Omental fat pad (tissue), 4 donors: ENCODE measurements at places on chromosomes 5 and 9. TPM values are rescaled to one million over a fixed set of nuclear protein-coding genes. Genes with fewer than 3 reads are reported as not detected.

GRCh38 chr9:34927061-34927460 is 31.0 kb upstream of the PHF24 start:
- no peak for DNase-seq

DNA sequence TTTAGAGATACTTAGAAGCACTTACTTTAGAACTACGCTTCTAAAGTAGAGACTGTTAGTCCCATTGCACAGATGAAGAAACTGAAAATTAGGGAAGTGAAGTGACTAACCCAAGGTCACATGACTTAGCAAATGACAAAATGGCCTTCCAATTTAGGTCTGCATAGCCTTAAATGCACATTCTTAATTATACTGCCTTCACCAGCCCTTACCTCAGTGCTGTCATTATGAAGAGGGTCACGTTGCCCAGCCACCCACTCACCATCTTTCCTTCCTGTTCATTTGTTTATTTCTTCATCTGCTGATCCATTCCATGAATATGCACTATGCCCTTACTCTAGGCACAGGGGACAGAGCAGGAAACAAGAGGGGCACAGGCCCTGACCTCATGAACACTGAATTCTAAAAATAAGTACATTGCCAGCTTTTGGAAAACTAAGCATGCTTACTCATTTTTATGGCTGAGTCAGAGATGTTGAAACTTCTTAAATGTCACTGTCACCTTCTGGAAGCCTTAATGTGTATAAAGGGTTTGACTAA is 8.6 kb downstream of the HAVCR2 start:
- DNase-seq: no peak

DNA sequence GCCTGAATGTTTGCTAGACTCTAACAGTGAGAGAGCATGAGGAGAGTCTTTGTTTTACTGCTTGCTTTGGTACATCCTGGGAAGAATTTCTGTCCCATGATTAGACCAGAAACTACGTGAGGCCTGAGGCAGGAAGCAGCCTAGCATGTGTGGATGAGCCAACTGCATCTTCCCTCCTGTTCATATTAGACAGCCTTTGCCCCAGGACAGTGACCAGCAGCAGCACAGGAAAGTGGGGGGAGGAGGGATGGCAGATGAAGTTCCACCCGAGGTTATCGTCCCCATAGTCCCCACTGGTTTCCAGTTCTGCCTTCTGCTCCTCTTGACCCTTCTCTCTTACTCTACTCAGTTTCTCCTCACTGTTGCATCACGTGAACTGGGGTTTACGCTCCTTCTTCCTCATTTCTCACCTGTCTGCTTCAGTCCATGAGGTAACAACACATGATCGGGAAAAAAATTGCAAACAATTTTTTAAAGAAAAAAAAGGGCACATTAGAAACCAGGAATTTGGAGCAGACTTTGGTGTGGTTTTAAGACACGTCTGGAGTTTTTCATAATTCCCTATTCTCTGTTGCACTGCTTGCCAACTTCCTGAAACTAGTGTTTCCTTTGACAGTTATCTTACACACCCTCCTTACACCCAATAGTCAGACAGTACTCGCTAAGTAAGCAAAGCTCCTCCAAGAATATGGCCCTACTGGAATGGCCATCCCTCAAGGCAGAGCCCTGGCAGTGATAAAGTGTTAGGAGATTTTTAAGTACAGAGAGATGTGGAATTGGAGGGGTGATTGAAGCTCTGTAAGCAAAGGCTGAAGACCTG is 84.1 kb downstream of the SNX18 start:
- no peak for DNase-seq

GRCh38 chr5:60369391-60369790 is 330.6 kb downstream of the DEPDC1B start:
- DNase-seq: no peak

- DNase-seq: no peak
These were observed 167.3 kb downstream of the SEC61B start for GRCh38 chr9:99389087-99390033.

The STKLD1 gene
- total RNA-seq: not detected

The CHSY3 gene
- total RNA-seq: 4.9 TPM

The IL33 gene
- total RNA-seq: 22.0 TPM

The GFI1B gene
- total RNA-seq: not detected

The CSF1R gene
- 55.6 TPM for total RNA-seq
